ENCODE measurements at places on chromosomes 3 and 15.
A peak's percentile ranks its signal among the peaks of the same experiment; 100 is the strongest.

- no peak for DNase-seq
Observed at GRCh38 chr3:86837871-86838270, 153.1 kb downstream of the VGLL3 start.

GRCh38 chr3:39433642-39434041 is 27.1 kb downstream of the RPSA start:
- no peak for DNase-seq

DNA sequence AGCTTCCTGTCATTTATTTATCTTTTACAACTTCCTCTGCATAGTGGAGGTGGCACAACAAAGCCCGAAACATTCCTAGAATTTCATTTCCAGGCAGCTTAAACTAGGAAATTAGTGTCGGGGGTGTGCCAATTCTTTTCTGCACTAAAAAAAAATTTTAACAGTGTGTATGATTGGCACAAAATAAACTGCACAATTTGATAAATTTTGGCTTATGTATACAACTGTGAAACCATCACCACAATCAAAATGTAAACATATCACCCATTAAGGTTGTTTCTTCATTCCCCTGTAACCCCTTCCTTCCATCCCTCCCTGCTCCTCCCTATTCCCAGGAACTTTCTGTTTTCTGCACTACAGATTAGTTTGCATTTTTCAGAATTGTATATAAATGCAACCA is 54.7 kb downstream of the RPL39L start:
- DNase-seq, result no peak

DNA sequence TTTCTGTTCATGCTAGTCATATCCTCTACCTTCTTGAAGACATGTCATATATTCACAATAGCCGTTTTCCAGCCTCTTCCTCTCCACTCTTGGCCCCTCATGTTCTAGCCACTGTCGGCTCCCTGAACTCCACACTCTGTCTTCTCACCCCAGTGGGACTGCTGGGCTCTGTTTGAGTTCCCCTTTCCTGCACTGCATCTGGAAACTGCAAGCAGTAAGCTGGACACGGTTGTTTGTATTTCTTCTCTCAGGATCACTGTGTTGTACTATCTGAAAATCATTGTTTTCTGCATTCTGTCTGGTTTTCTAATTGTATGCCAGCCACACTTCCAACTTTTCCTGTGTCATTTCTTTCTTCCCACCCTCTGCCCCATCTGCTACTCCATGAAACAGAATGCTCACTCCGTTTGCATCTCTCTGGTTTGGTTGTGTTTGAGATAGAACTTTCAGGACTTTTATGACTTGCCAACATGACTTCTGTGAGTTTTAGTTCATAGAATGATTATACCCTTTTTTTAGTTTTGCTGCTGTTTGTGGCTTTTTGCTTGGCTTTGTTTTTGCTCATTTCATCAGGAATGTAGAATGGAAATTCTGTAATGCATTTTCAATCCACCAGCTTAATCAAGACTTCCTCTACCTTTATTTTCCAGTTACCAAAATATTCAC is 192.3 kb downstream of the PLCL2 start:
- no peak for DNase-seq

DNA sequence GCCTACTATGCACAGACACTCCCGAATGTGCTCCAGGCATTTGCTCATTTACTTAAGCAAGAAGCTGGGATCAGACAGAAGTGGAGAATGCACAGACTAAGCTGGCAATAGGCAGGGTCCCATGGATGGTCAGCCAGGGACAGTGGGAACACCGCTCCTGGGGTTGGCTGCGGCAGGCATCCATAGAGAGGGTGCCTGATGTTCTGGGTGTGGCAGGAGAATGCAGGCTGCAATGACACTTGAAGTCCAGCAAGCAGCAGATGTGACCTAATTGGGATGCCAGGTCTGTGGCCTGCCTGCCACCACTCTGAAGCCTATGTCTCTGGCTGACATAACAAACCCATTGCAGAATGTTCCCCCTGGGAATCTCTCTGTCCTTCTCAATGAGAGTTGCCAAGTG is 40.2 kb upstream of the SLC6A11 start:
- no peak for DNase-seq

DNA sequence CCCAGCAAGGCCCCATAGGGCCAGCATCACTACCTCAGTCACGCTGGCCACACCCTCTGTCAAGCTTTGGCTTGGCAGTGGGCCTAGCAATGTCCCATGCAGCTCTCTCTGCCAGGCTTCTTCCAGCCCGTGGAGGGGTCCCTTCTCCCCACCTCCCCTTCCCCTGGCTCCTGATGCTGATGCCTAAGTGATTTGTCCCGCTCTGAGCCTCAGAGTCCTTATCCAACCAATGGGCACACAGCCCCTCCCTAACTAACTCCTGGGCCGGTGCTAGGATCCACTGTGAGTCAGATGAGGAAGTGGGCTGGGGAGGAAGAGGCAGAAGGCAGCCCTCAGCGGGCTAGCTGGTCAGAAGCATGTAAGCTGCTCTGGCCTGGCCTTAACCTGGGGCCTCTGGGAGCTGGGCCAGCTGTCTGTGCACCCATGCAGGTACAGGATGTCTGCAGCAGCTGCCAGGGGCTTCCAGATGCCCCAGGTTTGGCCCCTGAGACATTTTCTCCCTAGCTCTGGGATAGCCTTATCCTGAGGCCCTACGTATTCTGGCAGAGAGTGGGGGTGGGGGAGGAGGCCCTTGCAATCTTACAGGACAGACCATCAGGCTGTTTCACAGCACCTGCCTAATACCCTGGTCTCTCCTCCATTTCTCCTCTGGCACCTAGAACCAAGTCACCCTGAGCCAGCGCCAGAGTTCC is 740 bp upstream of the ZBTB47 start:
- DNase-seq, result peak; percentile 48

DNA sequence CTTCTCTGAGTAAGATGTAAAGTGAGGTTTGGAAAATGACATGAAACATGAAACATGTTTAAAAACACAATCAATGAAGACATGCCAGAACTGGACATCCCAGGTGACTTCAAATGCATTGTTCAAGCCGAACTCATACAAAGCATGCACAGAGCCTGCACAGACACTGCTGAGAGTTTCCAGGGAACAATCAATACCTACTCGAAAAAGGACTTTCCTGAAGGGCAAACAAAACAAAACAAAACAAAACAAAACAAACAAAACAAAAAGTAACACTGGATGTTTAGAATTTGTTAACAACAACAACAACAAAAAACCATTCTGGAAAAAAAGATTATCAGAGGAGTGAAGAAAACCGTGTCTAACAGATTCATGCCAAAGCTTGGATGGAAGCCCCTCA is 10.5 kb upstream of the TM4SF19 start:
- no peak for DNase-seq

DNA sequence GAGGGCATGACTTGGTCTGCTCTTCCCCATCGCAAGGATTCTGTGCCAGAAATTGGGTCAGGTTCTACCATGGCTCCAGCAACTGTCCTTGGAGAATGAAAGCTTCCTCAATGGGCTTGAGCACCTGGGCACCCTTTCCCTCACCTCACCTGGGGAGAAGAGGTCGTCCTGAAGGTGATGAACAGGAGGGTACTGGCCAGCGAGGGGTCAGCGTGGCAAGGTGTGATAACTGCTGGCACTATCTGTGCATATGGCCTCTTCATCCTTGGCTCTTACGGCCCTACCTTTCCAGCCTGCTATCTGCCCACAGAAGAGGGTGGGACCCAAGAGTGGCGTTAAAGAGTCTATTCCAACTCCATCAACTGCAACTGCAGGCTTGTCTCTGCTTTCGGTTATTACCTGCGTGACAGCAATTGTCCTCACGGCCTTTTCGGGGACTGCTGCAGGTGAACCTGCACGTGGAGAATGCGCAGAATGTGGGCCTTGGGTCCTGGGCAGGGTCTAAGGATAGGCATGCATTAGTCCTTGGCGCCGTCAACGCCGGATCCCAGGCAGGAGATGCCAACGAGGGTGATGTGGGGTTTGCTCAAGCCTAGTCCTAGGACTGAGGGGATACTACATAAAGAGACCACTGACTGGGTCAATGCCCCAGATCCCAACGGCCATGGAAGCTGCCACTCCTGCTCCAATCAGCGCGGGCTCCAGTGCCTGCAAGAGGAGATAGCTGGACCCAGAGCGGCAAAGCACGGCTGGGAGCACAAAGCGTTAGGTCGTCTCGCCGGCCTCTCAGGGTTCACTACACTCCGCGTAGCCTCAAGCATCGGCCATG is 625 bp upstream of the RBM15B start:
- no peak for DNase-seq

DNA sequence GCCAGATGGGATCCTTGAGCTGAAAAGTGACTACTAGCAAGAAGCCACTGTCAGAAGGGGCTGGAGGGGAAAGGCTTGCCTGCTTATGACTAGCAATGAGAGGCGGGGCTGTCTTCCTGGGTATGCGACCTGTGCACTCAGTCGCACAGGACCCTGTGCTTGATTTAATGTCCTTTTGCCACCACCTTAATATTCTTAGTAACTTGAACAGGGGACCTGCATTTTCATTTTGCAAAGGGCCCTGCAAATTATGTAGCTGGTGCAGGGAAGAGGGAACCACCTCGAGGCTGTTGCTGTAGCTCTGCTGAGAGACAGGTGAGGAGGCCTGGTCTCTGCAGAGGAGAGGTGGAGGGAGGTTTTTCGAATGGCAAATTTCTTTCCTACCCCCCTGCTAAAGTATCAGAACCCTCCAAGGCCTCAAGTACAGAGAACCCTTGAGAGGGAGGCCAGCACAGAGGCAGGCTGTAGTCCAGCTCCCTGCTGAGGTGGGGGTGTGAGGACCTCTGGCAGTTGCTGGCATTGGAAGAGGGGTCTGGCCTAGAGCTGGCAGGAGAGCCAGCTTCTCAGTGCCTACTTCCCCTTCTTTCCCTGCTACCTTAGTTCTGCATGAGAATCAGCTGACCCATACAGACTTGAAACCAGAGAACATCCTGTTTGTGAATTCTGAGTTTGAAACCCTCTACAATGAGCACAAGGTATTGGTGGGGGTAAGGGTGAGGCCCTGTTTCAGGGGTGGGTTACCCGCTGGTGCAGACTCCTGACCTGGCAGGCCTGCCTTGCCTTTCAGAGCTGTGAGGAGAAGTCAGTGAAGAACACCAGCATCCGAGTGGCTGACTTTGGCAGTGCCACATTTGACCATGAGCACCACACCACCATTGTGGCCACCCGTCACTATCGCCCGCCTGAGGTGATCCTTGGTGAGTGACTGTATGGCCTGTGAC is 11.4 kb downstream of the CLK3 start:
- DNase-seq, result no peak

DNA sequence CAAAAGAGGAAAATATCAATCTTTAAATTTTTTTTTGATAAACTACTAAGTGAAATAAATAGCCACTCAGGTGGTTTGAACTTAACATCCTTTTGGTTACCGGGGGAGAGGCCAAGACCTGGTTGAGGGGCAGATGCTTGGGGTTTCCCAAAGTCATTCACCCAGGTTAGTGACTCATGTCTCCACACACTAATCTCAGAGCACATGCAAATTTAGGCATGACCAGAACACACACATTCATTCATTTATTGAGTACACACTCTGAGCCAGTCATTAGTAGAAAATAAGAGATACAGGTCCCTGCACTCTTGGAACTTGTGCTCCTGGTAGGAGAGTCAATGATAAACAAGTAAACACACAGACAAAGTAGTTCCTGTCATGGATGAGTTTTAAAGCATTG is 7.3 kb downstream of the ILDR1 start:
- DNase-seq, result peak; percentile 69

DNA sequence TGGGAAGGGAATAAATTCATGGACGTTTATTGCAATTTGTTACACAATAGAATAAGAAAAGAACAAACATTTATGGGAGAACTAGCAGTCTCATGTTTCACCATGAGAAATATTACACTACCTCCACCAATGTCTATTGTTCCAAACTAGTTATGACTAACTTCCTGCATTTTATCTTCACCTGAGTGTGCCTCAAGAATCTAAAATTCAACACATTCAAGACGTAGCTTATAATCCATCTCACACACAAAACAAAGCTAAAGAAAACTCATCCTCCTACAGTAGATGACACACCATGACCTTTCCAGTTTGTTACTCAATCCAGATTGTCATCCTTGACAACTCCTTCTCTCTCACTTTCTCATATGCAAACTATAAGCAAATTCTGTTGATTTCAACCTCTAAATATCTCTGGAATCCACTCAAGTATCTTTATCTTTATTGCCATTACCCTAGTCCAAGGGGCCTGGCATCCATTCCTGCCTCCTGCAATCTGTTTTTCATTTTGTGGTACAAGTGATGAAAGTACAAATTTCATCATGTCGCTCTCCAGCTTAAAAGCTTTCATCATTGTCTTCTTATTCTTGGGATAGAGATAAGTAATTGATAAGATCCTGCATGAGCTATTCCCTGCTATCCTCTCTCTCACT is 229.9 kb downstream of the NR2F2 start:
- no peak for DNase-seq

GRCh38 chr3:167445491-167445890 is 28.4 kb downstream of the SERPINI2 start:
- DNase-seq, result no peak

- DNase-seq, result no peak
Observed at GRCh38 chr3:110799271-110799670, 272.3 kb upstream of the NECTIN3 start.

GRCh38 chr15:100778831-100779288 is 100.8 kb upstream of the ALDH1A3 start:
- DNase-seq, result no peak

DNA sequence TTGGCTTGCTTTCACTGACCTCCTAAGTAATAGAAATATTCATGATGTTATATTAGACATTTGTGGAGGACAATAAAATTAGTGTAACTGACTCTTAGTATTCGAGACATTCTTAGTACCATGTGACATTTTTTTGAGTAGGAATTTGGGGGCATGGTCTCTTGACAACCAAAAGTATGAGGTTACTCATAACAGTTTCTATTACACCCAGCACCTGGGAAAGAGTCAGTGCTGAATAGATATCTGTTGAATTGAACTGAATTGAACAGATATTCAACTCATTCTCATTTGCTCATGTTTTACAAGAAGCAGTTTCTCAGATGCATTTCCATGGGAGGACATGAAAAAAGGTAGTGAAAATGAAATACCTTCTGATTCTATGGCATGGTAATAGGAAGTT is 84.4 kb downstream of the CMSS1 start:
- no peak for DNase-seq

DNA sequence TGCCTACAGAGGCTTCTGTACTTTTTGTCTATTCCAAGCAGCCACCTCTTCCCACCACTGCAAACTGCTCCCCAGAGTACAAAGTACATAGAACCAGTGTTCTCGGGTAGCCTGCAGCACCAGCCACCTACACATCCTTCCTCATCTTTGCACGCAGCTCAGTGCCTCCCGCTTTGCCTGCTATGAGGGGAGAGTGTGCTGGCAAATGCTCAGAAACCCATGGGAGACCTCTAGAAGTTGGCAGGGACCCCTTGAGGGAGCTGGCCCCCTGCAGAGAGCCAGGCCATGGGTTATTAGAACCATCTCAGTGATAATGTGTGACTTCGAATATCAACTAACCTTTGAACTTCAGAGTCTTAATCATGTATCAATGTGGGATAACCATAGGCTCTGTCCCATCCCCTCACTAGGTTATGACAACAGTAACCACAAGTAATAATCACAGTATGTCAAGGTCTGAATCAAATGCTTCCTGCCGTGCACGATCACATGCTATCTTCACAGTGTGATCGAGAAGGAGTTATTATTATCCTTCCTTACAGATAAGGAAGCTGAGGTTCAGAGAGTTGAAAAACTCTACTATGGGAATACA is 22.8 kb upstream of the SMAD3 start:
- no peak for DNase-seq

- no peak for DNase-seq
Observed at GRCh38 chr3:168267179-168267578, 171.5 kb upstream of the GOLIM4 start.

All from GM13976 (cell line).